Central memory CD8-positive, alpha-beta T cell (primary cell): ENCODE measurements at places on chromosomes 1 and 21.

GRCh38 chr1:31799895-31800673, 15.7 kb downstream of the SPOCD1 start:
- DNase-seq: no peak

DNA sequence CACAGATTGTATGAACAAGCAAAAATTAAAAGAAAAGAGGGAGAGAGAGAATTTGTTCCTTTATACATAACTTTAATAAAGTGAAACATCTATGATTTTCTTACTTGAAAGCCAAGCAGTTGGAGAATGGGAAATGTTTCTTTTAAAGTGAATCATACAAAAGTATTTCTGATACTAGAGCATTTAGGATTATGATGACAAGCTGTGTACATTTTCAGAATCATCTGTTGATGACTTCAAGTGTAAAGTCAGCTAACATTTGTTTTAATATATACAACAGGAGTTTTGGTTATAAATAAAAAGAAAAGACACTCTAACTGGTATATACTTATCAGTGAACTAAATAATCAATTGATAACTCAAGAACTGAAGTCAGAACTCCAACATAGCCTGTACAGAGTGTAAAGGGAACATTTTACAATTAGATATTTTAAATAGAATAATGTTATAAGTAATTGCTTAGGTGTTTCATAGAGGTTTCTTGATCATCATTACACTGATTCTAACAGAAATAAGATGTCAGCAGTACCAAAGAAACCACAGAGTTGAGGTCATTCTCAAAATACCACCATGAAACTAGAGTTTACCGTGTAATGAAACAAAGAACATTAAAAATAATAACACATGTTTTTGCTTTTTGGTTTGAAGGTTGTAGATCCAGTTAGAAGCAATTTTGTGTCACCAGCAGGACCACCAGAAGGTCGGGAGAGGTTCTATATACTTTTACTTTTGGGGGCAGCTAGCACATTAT, 103.4 kb downstream of the COL24A1 start:
- no peak for DNase-seq

- DNase-seq: no peak
These were observed 467 bp downstream of the THRAP3 start for GRCh38 chr1:36224537-36225282.

GRCh38 chr21:41031701-41032220, 136.2 kb upstream of the BACE2 start:
- DNase-seq: no peak

GRCh38 chr1:79842811-79843210, 836.3 kb upstream of the ADGRL4 start:
- no peak for DNase-seq

DNA sequence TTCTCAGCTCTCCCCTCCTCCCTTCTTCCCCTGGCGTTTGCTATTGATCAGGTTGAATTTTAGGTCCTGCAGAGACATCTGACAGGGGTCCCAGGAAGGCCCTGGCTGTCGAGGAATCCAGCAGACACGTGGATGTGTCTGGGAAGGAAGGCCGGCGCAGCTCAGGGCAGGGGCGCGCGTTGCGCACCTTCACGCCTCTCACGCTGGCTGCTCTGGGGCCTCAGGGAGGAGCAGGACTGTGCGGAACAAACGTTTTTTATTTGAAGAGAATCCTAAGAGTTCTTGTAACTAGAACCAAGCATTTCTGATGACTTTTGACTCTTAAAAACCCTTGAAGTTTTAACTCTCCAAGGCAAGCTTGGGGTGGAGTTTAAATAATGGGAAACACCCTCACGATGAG, 54.2 kb downstream of the SLC37A1 start:
- no peak for DNase-seq

- DNase-seq: no peak
These were observed 286.9 kb upstream of the USP25 start for GRCh38 chr21:15442743-15443469.

DNA sequence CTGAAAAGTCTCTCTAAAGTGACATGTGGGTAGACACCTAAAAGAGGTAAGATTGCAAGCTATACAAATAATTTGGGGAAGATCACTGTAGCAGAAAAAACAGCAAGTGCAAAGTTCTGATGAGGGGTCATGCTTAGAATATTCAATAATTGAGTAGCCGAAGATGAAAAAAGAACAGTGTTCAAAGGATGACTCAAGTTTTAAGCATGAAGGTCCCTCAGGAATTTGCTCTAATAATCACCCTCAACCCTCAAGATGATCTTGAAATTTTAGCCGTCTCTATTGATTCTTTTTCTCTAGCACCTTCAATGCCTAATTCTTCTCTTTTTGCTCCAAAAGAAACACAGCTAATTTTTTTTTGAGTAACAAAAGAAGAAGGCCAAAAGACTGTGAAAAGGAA, 190.6 kb upstream of the ZNHIT6 start:
- DNase-seq: no peak

- DNase-seq: no peak
These were observed 749 bp downstream of the FAM163A start for GRCh38 chr1:179743679-179744400.

- DNase-seq: no peak
These were observed 427.2 kb downstream of the USP25 start for GRCh38 chr21:16156841-16157489.

DNA sequence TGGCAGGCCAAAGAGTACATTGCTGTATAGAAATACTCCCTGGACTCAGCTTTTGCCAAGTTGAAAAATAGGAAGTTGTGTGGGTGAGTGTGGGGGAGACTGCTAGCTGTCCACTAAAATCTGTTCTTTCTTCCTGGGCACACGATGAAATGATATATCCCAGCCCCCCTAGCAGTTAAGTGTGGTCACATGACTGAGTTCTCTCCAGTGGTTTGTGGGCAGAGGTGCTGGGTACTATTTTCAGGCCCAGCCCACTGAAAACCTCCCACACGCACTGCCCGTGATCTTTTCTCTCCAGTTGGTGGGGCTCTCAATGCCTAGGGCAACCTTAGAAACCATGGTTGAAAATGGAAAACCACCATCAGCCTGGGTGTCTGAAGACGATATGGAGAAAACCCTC, 119.7 kb upstream of the LMO4 start:
- no peak for DNase-seq

DNA sequence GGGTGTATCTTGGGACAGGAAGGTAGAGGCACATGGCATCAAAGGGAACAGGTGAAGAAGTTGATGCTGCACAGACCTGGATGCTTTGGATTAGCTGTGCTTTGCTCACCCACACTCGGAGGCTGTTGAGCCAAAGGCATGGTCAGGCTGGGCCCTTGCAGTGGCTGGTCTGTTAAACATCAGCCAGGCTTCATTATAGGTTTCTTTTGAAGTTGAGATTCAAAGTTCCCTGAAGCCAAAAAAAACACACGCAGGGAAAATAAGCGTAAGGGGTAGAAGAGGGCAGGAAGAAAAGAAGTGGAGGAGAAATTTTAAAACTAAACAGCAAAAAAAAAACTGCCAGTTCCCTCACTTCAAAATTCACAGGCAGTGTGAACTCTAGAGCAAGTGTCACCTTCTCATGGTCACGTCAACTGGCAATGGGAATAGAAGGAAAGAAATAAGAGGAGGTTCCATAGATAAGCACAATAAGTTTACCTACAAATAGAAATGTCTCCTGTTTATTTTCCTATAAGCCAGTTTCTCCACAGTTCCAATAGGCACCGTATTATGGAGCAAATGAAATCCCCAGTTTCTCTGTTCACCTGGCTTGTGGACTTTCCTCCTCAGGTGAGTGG, 139.5 kb downstream of the PAPPA2 start:
- no peak for DNase-seq

DNA sequence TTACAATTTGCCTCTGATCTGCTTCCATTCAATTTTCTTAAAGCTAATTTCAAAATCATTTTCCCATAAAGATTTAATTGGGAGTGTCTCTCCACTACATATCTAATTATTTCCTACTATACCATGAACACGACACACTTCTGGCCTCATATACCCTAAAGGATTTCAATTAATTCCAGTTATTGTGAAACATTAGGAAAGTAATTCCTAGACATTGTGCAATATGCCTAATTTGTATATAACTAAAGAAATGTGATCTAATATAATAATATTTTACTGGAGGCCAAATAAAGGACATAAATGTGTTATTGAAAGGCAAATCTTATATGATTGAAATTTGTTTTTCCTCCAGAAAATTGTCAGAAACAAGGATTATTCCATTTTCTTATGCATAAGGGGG, 727.2 kb upstream of the ADGRL2 start:
- DNase-seq: no peak

DNA sequence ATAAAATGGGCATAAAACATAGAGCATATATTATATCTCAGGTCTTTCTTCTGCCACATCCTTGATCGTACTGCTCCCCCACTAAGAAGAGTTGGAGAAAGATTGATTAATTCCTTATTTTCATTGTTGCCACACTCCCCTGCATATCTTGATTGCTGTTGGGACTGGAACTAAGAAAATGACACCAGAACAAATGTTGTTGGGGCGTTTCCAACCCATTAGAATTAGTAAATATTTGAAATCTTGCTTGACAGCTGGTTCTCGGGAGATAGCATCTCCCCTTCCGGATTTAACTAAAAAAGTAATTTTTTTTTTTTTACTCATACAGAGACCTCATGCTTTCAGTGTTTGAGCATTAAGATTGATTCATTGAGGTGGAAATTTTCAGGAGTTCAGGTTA, 493.0 kb upstream of the PLXNA2 start:
- DNase-seq: no peak

- no peak for DNase-seq
These were observed 109.2 kb downstream of the TTLL7 start for GRCh38 chr1:83889707-83890106.

- DNase-seq: no peak
These were observed 151.9 kb downstream of the DMRTA2 start for GRCh38 chr1:50271337-50271736.

- DNase-seq: no peak
These were observed 30.0 kb downstream of the MATN1 start for GRCh38 chr1:30693366-30693765.

DNA sequence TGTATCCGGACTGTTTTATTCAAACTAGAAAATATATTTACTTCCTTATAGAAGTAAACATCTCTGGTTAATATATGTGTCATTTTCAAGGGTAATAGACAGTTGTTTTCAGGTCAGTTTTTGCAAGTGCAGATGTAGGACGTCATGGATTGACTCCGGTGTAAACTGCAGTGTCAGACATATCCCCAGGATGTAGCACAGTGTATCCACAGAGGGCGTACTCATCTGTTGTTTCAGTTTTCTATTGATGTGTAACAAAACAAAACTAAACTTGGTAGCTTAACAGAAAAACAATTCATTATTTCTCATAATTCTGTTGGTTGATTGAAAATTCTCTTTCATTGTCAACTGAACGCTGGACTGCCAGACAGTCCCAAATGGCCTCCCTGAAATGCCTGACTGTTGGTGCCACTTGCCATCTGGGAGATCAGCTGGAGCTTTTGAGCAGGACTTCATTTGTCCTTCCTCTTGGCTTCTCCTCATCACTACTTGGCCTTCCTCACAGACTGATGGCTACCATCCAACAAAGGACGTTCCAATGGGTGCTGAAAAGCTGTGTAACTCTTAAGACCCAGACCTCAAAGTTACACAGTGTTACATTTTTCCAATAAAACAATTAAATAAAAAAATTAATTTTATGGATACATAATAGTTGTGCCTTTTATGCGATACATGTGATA, 181.6 kb downstream of the NCAM2 start:
- no peak for DNase-seq

DNA sequence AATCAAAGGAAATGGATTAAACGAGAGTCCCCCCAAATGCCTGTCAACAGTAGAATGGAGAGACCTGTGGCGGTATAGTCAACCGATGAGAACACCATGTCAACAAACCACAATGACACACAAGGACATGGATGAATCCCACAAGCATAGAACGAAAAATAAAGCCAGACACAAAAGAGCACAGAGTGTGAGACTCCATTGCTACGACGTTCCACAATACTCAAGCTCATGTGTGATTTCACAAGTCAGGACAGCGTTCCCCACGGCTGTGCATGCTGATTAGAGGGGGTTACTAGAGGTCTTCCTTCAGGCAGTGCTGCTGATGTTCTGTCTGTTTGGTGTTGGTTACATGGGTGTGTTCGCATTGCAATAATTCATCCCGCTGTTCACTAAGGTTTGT, 5.8 kb upstream of the PLA2G2D start:
- no peak for DNase-seq

DNA sequence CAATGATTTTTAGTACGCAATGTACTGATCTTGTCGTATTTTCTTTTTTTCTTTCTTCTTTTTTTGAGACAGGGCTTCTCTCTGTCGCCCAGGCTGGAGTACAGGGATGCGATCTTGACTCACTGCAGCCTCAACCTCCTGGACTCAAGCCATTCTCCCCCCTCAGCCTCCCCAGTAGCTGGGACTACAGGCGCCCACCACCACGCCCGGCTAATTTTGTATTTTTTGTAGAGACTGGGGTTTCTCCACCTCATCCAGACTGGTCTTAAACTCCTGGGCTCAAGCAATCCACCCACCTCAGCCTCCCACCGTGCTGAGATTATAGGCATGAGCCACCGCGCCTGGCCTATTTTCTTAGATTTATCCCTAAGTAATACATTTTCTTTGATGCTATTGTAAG, 43.9 kb upstream of the COL6A2 start:
- no peak for DNase-seq

GRCh38 chr1:55695552-55695951, 480.4 kb upstream of the USP24 start:
- DNase-seq: no peak

DNA sequence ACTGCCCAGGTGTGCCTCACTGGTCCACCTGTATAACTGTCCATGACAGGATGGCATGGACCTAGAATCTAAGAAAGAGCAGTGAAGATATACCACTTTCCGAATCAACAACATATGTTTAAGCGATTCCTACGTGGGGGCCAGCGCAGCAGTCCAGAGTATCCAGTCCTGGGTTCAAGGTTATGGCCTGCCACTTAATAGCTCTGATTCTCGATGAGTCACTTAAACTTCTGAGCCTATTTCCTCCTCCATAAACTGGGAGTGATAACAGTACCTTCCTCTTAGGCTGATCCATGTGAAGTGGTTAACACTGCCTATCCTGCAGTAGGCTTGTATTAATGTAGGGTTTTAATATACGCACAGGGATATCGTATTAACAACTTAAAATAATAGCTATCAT, 2.8 kb downstream of the STPG1 start:
- DNase-seq: no peak

- no peak for DNase-seq
These were observed 122.3 kb upstream of the SLC25A33 start for GRCh38 chr1:9416918-9417500.

DNA sequence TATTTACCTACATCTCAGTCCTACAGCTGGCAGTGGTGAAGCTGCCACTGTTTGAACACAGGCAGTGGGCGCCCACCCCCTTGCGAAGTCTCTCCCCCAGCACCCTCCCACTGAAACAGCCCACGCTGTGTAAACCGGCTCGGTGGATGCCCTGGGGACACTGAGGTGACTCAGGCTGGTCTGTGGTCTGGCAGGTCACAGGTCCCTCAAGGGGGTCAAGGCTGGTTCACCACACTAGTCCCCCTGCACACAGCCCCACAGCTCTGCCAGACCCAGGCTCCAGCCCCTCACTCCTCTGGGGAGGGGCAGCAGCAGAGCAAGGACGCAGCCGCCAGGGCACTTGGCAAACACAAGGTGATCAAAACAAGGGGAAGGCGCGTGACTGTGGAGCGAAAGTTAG, 7.6 kb downstream of the CHD5 start:
- DNase-seq: no peak
